Stimulated activated CD8-positive, alpha-beta memory T cell treated with anti-CD3 and anti-CD28 coated beads, Interleukin-15, amount 100 ng/mL, for 4 hours (primary cell): ENCODE measurements at places on chromosomes 2 and 18.

DNA sequence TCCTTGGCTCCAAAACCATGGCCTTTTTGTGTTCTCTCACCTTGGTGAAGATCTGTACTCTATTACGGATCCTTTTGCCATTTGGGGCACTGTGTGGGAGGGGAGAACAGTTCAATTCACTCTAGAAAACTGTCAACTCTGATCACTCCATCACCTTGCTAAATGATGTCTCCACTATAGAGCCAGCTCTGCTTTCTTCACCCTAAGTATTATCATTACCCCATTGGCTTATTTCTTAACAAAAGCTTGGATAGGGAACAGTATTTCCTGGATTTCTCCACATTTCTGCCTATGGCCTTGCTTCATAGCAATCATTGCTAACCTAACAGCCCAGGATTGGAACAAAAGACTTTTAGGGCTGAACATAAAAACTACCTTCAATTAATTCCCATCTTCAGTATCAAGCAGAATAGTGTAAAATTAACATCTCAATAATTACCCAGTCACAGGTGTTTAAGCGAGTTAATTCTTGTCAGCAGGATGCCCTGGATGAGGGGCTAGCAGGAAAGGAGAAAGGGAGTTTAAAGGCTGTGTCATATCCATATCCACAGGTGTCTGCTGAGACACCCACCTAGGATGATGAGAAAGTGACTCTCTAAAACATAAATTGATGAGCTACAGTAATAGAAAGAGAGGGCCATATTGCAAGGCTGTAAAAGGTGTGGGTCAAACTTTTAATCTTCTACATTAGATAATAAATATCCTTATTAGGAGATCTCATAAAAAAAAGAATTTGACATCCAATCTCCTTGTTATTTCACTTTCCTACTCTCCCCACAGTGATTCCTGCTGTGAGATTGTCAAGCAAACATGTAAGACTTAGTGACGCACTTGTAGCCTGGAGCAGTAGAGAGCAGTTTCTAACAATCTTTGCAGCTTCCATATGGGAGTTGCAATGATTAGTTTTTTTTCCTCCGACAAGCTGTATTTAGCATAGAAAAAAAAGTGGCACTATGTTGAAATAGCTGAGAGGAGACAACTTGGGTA lies 589.5 kb upstream of the NXPH2 start:
- DNase-seq = no peak

- DNase-seq = no peak
These were observed 4.1 kb downstream of the ABCG8 start for GRCh38 chr2:43842866-43843226.

GRCh38 chr2:68906716-68907115 lies 35.5 kb upstream of the BMP10 start:
- DNase-seq = no peak

GRCh38 chr2:71609029-71609428 lies 155.7 kb downstream of the DYSF start:
- no peak for DNase-seq

DNA sequence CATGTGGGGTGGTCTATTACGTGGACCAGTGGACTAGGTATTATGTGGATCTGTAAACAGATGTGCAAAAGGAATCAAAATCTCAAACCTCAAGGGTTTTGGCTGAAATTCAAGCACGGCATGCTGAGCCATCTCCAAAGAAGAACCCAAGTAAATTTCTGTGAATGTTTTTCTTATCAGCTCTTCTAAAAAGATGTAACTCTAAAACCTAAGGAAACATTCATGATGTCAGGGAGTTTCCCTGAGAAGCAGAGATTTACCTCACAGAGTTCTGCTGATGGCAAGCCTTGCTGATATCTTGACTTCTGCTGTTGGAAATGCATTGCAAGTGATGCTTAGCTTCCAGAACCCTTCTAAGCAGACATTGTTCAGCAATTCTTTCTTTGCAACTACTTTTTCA lies 21.6 kb downstream of the DSG4 start:
- DNase-seq = no peak

DNA sequence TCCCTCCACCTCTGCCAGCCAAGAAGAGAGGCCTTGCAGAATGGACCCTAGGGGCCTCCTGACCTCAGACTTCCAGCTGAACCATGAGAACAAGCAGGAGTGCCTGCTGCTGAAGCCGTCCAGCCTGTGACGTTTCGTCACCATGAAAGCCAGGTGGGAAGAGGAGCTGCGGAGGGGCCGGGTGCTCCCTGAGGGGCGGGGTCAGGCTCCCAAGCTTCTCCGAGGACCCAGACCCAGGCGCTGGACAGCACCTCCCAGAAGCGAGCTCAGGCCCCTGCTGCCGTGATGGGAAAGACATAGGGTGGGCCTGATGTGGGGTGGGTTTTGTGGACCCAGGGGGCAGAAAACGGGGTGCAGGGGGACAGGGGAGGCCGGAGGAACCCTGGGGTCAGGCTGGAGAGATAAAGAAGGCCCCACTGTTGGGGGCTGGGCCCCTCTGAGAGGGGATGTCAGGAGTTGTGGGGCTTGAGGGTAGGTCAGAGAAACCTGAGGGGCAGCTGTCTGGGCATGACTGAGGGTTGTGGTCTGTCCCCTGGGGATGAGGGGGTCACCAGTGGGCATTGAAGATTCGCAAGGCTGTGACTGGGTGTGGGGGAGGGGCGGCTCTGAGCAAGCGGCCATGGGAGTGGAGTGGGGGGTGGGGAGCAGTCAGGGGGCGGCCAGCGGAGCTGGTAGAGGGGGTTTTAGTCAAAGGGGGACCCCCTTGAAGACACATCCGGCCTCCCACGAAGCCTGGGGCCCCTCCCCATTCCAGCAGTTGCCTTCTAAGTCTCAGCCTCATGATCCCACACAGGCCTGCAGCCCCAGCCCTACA lies 73.4 kb upstream of the ODC1 start:
- no peak for DNase-seq

- no peak for DNase-seq
These were observed 18.1 kb downstream of the LAPTM4A start for GRCh38 chr2:20033322-20033721.
